Right cardiac atrium (tissue), 5 donors: ENCODE measurements at places on chromosomes 13 and 19. TPM values are rescaled to one million over a fixed set of nuclear protein-coding genes. Genes with fewer than 3 reads are reported as not detected.

DNA sequence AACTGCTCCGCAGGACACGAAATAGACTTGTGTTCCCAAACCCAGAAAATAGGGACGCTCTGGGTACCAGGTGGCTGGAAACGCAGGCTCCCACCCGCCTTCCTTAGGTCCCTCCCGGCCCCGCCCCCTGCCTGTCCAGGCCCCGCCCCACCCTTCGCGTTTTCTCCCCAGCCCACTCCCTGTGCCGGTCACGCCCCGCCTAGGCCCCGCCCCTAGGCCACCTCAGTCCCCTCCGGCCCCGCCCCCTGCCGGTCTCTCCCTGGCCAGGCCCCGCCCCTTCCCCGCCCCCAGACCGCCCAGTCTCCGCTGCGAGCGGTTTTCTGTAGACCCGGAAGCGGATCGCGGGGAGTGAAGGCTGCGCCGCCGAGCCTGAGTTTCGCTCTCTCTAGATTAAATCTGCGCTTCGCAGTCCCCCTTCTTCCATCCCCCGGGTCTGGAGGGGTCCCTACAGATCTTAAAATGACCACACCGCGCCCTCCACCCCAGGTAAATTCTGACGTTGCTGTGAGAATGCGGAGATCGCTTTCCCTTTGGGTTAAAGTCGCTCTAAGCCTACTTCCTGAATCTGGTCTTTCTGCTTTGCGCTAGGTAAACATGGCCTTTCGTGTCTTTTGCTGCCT, 3.7 kb upstream of the ZNF665 start:
- peak; percentile 99 for DNase-seq

Gene ZNF66
- polyA plus RNA-seq: 1.2 TPM

GRCh38 chr13:42000846-42001245, 39.9 kb upstream of the VWA8 start:
- no peak for DNase-seq

DNA sequence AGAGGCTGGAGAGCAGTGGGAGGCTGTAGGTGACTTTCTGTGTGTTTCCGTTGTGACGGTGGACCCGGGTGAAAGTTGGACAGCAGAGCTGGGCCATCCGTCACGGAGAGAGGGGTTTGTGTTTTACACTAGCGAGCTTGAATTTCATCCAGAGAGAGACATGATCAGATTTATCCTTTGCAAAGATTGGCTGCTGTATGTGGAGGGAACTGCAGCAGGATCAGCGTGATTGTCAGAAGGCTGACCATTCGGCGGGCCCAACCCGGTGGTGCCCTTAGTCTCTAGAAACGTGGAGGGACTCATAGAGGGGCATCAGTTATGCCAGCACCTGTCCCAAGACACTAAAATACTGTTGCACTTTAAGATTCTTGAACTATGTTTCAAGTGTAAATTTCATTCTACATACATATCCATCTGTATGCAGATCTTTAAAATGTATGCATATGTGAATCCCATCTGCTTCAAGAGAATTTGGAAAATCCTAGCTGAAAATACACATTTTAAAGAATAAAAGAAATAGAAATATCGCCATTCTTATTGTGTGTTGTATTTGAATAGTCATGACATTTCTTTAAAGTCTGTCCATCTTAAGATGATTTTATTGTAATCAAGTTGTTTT, 7.0 kb downstream of the FAM124A start:
- DNase-seq: no peak

DNA sequence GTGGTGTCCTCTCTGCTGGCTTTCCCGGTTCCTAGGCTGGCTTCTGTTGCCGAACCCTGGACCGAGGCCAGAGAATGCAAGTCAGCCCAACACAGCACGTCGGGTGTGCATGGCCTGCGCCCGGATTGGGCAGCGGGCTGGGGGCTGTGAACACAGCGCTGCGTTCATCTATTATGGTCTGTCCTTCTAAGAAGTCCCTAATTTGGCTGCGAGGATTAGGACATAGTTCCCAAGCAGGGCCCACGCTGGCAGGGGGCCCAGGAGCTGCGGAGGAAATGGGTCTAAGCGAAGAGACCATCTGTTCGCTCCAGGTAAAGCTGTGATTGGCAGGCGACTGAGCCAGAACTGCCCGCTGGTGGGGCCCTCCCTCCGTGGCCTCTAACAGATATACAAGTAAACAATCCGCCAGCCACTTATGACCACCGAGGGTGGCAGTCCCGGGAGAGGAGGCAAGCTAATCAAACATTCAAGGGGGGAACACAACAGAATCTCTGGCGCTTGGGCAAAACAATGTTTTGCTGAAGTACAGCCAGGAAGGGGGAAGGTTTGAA, 6.0 kb downstream of the SYCE2 start:
- DNase-seq: peak; percentile 77

- no peak for DNase-seq
Observed at GRCh38 chr13:80336370-80336769, 4.6 kb downstream of the SPRY2 start.

GRCh38 chr19:46426035-46426505, 2.7 kb downstream of the PNMA8C start:
- DNase-seq: no peak

Gene FPR3
- 1.6 TPM for polyA plus RNA-seq
